ENCODE measurements at places on chromosomes 7 and 10.
A peak's percentile ranks its signal among the peaks of the same experiment; 100 is the strongest.

GRCh38 chr10:125795128-125795527, 19.5 kb upstream of the MMP21 start:
- no peak for DNase-seq

- peak; percentile 85 for DNase-seq
Observed at GRCh38 chr7:12369756-12370155, 33.9 kb downstream of the VWDE start.

- no peak for DNase-seq
Observed at GRCh38 chr10:98446151-98446660, 529 bp downstream of the HPS1 start.

DNA sequence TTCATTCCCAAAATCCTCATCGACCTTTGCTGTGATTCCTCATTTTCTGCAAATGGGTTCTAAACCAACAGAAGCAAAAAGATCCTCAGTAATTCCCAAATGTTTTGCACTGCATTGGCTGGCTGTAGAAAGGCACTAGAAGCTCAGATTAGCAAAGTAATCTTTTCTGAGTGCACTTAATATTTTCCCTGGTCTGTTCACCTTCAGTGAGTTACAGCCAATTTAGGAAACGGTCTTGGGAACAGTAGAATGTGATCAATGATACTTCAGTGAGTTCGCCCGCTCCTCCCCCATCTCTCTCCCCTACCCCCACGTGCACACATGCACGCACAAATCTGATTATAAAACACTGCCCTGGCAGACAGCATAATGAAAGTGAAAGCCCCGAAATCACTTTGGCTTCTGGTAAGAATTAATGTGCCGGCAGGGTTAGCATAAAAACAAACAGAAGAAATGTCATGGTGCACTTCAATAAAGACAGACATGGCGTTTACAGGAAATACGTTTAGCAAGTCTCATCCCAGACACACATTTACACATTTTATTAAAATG, 201.3 kb upstream of the CDCA7L start:
- no peak for DNase-seq

DNA sequence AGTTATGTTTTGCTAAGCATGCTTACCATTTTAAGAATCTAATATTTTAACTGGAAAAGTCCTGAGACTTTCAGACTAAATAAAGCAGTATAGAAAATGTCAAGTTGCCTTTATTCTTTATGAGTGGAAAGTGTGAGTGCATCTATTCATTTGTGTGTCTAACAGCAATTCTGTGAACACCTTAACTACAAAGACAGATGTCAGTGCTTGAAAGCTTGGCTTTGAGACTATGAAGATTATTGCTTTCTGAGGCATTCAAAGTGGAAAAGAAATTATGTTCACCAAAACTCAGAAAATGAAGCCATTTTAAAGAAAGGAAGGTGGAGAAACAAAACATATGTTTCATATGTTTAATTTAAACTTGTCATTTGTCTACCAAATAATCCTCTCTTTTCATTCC, 294.5 kb upstream of the SEMA3C start:
- no peak for DNase-seq

DNA sequence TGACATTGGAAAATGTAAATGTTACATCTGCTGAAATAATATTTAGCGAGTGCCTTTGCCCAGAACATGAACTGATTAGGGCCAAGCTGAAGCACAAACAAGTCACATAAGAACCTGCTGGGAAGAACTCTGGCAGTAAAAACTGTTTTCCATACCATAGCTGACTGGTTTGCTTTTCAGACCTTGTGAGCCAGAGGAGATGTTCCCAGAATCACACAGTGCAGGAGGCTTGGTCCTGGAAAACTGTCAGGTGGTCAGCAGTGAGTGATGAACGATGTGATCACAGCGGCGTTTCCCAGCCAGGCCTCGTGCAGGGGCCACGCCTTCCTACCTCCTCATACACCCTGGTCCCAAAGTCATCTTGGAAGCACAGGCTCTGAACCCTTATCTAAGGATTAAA, 164.2 kb upstream of the EEPD1 start:
- DNase-seq, result peak; percentile 85

DNA sequence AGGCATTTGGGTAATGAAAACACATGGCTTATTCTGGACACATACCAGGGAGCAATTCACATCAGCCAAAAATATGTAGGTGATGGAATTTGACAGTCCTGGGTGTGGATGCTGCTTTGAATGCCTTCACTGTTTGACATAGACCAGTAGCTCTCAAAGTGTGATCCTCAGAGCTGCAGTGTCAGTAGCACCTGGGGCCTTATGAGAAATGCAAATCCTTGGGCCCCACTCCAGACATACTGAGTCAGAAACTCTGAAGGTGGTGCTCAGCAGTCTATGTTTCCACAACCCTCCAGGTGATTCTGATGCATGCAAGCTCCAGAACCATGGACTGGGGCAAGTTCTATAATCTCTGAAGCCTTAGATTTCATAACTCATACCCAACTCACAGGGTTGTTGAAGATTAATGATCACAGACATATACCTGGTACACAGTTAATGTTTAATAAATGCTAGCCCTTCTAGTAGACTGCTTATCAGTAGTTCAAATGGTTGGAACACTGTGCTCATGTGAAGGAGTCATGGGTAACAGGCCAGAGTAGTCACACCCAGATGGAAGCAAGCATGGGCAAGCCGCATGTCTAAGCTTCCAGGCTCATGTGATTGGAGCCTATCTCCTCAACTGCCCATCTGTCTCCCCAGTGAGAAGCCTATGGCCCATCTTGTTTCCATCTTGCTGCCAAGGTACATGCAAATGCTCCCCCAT, 715.7 kb downstream of the GRID1 start:
- no peak for DNase-seq

DNA sequence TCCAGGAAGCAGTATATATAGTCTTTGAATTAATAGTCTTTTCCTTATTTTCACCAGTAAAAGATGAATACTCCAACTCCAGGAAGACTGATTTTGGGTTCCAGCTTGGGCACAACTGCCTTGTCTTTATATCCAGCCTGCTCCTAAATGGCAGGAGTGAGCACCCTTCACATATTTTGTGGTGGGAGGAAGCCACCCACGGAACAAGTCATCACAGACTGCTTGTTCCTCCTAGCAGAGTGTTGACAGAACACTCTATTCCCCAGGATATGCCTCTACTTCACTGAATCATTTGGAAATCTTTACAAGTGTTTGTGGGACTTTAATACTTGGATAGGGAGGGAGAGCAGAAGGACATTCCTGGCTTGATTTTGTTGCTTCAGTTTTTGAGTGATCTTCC, 31.7 kb downstream of the ITPRID1 start:
- no peak for DNase-seq

DNA sequence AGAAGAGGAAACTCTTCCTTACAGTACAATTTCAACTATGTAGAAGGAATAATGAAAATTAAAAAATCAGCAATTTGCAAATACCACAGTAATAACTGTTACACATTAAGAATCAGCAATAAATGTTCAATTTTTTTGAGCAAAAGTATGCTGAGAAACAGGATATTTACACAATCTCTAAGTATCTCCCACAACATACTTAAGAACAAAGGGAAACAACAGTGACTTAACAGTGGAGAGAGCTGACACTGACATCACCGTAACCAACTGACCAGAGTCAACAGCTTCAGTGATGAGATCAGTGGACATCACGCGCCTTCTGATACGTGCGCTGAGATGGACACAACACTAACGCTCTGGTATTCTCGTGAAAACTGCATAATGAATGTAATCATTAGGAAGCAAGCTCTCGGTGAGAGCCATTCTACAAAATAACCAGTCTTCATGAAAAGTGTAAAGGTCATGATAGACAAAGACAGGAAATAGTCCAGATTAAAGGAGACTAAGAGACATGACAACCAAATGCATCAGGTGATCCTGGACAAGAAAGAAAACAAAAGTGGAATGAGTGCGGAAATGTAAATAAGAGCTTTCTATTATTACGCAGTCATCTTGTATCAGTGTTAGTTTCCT, 82.6 kb downstream of the PIP4K2A start:
- DNase-seq, result no peak

DNA sequence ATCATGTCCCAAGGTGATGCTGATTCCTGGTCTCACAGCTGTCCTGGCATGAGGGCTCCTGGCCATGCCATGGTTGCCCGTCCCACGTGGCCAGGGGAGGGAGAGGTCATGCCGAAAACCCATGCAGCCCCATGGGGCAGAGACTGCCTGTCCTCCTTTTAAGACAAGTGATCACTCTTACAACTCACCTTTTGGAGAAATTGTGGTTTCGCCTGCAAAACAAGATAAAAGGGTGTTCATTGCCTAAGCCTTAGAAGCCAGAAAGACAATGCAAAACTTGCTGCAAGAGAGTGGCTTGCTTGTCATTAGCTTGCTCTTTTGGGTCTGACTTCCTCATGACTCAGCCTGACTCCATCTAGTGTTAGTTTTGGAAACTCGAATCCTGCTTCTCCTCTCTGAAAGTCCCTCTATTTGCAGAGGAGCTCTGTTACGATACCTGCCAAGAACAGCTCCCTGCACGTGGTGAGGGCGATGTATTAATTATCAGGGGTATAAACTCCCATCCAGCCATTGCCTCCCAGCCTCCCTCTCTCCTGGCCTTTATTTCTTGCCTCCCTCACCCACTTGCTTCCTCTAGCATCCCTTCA, 26.7 kb downstream of the TMEM273 start:
- no peak for DNase-seq

- no peak for DNase-seq
Observed at GRCh38 chr7:143458263-143458662, 15.0 kb downstream of the TAS2R60 start.

DNA sequence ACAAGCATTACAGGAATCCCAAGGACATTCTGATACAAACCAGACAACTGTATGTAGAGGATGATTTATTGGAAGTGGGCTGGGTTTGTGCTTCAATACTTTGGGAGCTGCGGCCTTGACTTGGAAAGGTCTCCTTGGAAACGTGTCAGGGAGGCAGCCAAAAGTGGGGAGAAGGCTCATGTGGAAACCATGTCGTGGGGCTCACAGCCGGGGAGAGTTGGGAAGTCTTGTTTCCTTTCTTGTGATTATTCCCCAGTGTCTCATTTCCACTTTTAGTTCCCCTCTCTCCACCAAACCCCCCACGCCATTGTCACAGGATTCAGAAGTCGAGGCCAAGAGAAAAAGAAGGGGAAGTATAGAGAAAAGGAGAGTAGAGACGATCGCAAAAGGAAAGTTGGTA, 53.9 kb upstream of the SFMBT2 start:
- no peak for DNase-seq

DNA sequence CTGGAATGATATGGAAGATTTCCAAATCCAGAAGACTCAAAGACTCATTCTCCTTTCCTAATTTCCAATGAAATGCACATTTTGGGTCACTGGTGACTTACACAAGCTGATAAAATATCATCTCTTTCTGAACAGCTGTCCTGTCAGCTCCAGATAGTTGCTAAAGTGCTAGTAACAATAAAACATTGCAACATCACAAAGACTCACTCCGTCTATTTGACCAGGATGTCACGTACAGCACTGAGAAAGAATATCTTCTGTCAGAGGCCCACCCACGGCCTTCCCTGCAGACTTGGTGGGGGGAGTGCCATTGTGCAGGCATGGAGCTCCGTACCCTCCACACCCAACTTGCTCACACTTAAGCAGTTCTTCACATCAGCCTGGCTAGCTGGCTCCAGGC, 78.9 kb upstream of the EGR2 start:
- no peak for DNase-seq

DNA sequence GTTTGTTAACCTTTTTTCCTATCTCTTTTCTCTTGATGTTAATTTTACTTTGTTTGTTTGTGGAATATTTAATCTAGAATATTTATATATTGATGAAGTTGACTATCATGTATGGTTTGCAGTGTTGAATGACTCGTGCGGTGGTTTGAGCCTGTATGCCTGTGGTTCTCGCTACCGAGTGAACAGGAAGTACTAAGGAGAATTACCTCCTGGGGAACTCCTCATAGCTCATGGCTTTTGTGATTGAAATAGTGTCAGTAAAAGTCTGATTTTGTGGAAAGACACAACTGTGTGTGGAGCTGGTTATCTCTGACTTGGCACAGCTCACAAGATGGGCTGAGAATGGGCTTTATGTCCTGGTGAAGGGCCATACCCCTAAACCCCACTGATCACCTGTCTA, 498.6 kb downstream of the GLRX3 start:
- no peak for DNase-seq

DNA sequence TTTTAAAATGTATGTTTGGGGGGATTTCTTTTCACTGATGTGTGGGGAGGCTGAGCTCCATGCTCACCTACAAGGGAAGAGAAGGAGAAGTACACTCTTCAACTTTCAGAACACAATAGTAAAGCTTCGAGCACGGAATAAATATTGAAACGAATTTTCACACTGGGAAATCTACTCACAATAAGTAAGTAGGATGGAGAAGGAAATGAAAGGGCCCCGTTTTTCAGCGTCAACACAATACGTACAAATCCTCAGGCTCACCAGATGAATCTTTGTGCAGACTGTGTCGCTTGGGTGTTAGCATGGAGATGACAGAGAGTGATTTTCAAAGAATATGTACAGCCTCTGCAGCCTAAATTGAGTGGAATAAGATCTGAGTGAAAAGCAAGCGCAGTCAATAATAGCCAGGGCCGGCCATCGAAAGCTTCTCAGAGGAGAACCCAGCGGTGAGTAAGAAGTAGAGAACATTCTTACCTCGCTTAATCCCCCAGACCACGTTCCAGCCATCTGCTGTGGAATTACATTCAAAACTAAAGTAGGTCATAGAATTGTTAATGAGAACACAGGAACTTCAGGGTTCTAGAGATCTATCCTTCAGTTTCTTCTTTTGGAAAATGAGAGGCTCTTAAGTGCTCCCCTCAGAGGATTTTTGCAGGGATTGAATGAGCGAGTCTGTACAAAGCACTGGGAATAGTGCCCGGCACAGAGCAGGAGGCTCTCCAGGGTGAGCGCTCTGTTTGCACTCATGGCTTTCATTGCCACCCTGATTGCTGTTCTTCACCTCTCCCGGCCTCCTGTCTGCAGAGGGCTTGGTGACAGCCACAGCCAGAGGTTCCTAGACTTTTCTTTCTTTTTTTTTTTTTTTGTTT, 292.8 kb downstream of the SFMBT2 start:
- no peak for DNase-seq

DNA sequence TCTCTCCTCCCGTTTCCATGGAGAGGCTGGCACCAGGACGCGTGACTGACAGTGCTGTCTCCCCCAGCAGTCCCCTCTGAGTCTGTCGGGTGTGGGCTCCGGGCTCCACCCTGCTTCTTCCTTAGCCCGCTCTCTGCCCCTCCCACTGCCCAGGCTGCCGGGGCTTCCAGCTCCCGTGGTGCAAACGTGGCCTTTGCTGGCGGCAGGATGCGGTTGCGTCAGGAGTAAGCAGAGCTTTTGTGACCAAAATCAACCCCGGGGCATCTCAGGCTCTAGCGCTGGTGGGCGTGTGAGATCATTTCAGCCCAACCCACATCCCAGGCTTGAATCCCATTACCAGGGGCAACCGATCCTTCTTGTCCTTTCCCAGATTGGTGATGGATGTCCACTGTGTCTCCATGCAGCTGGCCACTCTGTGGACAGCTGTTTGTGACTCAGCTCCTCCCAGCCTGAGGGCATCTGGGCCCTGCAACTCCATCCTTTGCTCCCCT, 28.2 kb downstream of the PTPRE start:
- DNase-seq, result no peak

GRCh38 chr7:55365205-55365674, at the start of gene LANCL2:
Gene LANCL2 (plus strand): TSS chr7:55365337. CDS start chr7:55366026, 689 bp downstream.
- no peak for DNase-seq
